ENCODE measurements at places on chromosomes 5 and 9. TPM values are rescaled to one million over a fixed set of nuclear protein-coding genes. Genes with fewer than 3 reads are reported as not detected.

- DNase-seq: no peak
- H3K4me3 ChIP-seq: no peak overlapping the region
- no peaks in the 10 kb centered on the region for H3K4me1 ChIP-seq
- no peaks in the 10 kb centered on the region for H3K27me3 ChIP-seq
- no peak overlapping the region for H3K27ac ChIP-seq
- no peaks in the 10 kb centered on the region for H3K36me3 ChIP-seq
Observed at GRCh38 chr9:91800473-91801030, 149.5 kb downstream of the ROR2 start.

The ITGA1 gene
- 187 TPM for total RNA-seq

DNA sequence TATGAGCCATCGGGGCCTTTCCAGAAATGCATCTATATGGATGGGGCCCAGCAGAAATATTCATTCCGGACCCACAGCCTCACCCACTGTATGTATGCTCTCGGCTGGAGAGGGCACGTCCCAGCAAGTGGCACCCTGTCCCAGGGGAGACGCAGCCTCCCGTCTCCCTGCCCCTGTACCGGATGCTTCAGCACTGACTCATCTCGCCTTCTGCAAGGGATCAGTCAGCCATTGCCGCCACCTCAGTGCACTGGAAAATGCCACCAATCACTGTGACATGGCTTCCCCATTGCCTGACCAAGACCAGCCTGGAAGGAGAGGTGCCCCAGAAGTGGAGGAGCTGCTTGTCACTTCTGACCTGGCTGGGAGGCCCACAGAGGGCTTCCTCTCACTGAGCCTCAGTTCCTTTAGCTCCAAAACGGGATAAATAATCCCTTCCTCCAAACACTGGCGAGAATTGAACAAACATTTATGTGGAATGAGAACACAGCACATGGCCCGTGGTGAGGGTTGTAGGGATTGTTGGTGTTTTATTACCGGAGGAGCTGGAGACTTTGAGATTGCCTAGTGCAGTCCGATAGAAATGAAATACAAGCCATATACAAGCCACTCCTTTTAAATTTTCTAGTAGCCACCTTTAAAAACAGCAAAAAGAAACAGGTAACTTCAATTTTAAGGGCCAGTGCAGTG, 43.9 kb upstream of the ORM1 start:
- H3K36me3 ChIP-seq: peaks cover 3% of the 10 kb centered on the region
- H3K27me3 ChIP-seq: no peaks in the 10 kb centered on the region
- H3K4me1 ChIP-seq: no peaks in the 10 kb centered on the region

- no peak for DNase-seq
- no peak overlapping the region for H3K27ac ChIP-seq
- peaks cover 11% of the 10 kb centered on the region for H3K4me1 ChIP-seq
- H3K4me3 ChIP-seq: no peak overlapping the region
- H3K36me3 ChIP-seq: no peaks in the 10 kb centered on the region
Observed at GRCh38 chr5:111676466-111676865, 80.5 kb downstream of the NREP start.

DNA sequence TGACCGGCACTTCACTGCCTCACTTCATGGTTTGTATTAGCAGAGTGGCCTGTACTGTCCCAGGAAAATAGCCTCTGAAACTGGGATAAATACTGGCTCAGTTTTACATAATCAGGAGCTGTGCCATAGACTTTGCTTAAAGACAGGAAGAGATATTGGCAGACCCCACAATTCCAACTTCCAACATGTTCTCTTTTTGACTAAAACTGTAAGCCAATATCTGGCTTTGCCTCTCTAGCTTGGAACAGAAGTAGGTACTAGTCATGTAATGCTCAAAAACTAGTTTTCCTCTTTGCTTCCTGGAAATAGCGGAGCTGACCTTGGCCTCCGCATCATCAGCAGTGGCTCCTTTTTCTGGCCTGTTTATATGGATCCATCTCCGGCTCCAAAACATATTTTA, 276.9 kb downstream of the CDH9 start:
- no peaks in the 10 kb centered on the region for H3K4me1 ChIP-seq
- no peaks in the 10 kb centered on the region for H3K27me3 ChIP-seq
- H3K27ac ChIP-seq: no peak overlapping the region
- H3K36me3 ChIP-seq: no peaks in the 10 kb centered on the region

The SETX gene
- total RNA-seq: 60.2 TPM

- H3K4me3 ChIP-seq: no peak overlapping the region
- no peak for DNase-seq
- H3K4me1 ChIP-seq: no peaks in the 10 kb centered on the region
- H3K36me3 ChIP-seq: no peaks in the 10 kb centered on the region
Observed at GRCh38 chr5:109105631-109106267, 304.0 kb downstream of the PJA2 start.

GRCh38 chr5:5384660-5385330, 37.7 kb upstream of the ICE1 start:
- no peaks in the 10 kb centered on the region for H3K27me3 ChIP-seq
- no peaks in the 10 kb centered on the region for H3K36me3 ChIP-seq
- no peak overlapping the region for H3K4me3 ChIP-seq
- H3K27ac ChIP-seq: no peak overlapping the region
- no peak for DNase-seq

GRCh38 chr5:105504-106070, 13.6 kb downstream of the PLEKHG4B start:
- no peak overlapping the region for H3K27ac ChIP-seq
- no peak overlapping the region for H3K4me3 ChIP-seq
- H3K4me1 ChIP-seq: no peaks in the 10 kb centered on the region
- no peaks in the 10 kb centered on the region for H3K27me3 ChIP-seq
- H3K36me3 ChIP-seq: no peaks in the 10 kb centered on the region
- DNase-seq: no peak

The HTR4 gene
- 1.8 TPM for total RNA-seq

GRCh38 chr5:83927140-83927733, 206.6 kb upstream of the HAPLN1 start:
- H3K27me3 ChIP-seq: no peaks in the 10 kb centered on the region
- no peak overlapping the region for H3K27ac ChIP-seq

The MOB3B gene
- total RNA-seq: 0.79 TPM

The C5orf58 gene
- not detected for total RNA-seq

GRCh38 chr5:55072666-55073065, 29.8 kb upstream of the GZMA start:
- H3K36me3 ChIP-seq: no peaks in the 10 kb centered on the region
- no peak for DNase-seq
- no peak overlapping the region for H3K4me3 ChIP-seq

- H3K27me3 ChIP-seq: no peaks in the 10 kb centered on the region
- peaks cover 10% of the 10 kb centered on the region for H3K4me1 ChIP-seq
- H3K36me3 ChIP-seq: no peaks in the 10 kb centered on the region
- DNase-seq: no peak
Observed at GRCh38 chr5:173720286-173720952, 104.0 kb upstream of the BOD1 start.

The SLC44A1 gene
- 46.4 TPM for total RNA-seq

The RNF224 gene
- total RNA-seq: not detected

DNA sequence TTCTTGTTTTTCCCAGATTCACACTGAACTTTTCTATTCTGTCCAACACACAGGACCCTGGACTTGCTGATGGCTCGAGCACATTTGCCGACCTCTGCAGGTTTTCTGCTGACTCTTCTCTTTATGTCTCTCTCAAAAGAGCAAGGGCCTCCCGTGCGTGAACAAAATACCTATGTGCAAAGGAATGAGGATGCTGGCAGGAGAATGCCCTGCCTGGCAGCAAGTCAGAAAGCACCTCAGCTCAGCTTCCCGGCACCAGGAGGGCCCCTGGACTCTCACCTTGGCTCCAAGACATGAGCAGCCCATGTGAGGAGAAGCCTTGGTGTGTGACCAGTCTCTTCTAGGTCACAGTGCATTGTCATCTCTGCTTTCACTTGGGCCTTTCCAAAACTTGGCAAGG, 36.1 kb downstream of the PAPPA start:
- no peaks in the 10 kb centered on the region for H3K27me3 ChIP-seq
- no peaks in the 10 kb centered on the region for H3K36me3 ChIP-seq
- DNase-seq: no peak
- H3K4me3 ChIP-seq: no peak overlapping the region
- H3K27ac ChIP-seq: no peak overlapping the region
- H3K4me1 ChIP-seq: no peaks in the 10 kb centered on the region

- H3K27ac ChIP-seq: no peak overlapping the region
- no peak overlapping the region for H3K4me3 ChIP-seq
- DNase-seq: no peak
Observed at GRCh38 chr5:150159741-150160179, 4.1 kb upstream of the PDGFRB start.

The SPATA6L gene
- total RNA-seq: 1.6 TPM

DNA sequence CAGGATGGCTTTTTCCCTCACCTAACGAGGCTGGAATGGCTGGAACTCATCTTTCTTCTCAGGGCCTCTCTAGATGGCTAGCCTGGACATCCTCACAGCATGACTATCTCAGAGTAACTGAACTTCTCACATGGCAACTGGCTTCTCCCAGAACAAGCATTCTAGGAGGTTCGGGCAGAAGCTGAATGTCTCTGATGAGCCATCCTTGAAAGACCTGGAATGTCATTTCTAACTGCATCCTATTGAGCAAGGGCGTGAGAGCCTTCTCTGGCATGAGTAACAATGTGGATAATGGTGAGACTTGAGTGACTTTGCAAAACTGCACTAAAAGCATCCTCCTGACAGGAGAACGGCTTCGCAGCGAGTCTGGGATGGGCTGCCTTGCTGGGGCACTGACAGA, 487.7 kb downstream of the MAT2B start:
- no peaks in the 10 kb centered on the region for H3K27me3 ChIP-seq
- H3K4me1 ChIP-seq: no peaks in the 10 kb centered on the region
- no peaks in the 10 kb centered on the region for H3K36me3 ChIP-seq
- no peak overlapping the region for H3K27ac ChIP-seq

The CDH10 gene
- total RNA-seq: not detected

GRCh38 chr5:345404-346195, 24.1 kb downstream of the AHRR start:
- no peak overlapping the region for H3K4me3 ChIP-seq
- DNase-seq: no peak
- H3K36me3 ChIP-seq: no peaks in the 10 kb centered on the region

The FOXD1 gene
- total RNA-seq: not detected

The LCN1 gene
- not detected for total RNA-seq

The FCHO2 gene
- total RNA-seq: 37.5 TPM

The TIFAB gene
- not detected for total RNA-seq

The EPB41L4B gene
- total RNA-seq: 42.6 TPM

- H3K4me1 ChIP-seq: peaks cover 10% of the 10 kb centered on the region
- no peak for DNase-seq
- no peak overlapping the region for H3K27ac ChIP-seq
- no peaks in the 10 kb centered on the region for H3K27me3 ChIP-seq
- H3K4me3 ChIP-seq: no peak overlapping the region
Observed at GRCh38 chr5:143113461-143113860, 290.0 kb downstream of the NR3C1 start.

- peak overlapping the region; percentile 89 for H3K4me3 ChIP-seq
- H3K27me3 ChIP-seq: no peaks in the 10 kb centered on the region
- peaks cover 4% of the 10 kb centered on the region for H3K4me1 ChIP-seq
- H3K27ac ChIP-seq: peak overlapping the region; percentile 47
- DNase-seq: no peak
- no peaks in the 10 kb centered on the region for H3K36me3 ChIP-seq
Observed at GRCh38 chr5:181190711-181191525, 14.1 kb downstream of the TRIM7 start.

The LCN15 gene
- not detected for total RNA-seq

GRCh38 chr5:69007163-69007562, 86.7 kb upstream of the SLC30A5 start:
- no peaks in the 10 kb centered on the region for H3K27me3 ChIP-seq
- no peak overlapping the region for H3K27ac ChIP-seq
- DNase-seq: no peak
- no peaks in the 10 kb centered on the region for H3K36me3 ChIP-seq

GRCh38 chr5:103111468-103111867, 8.5 kb downstream of the GIN1 start:
- H3K36me3 ChIP-seq: no peaks in the 10 kb centered on the region
- no peaks in the 10 kb centered on the region for H3K27me3 ChIP-seq
- no peak overlapping the region for H3K4me3 ChIP-seq
- no peak for DNase-seq
- peaks cover 2% of the 10 kb centered on the region for H3K4me1 ChIP-seq

DNA sequence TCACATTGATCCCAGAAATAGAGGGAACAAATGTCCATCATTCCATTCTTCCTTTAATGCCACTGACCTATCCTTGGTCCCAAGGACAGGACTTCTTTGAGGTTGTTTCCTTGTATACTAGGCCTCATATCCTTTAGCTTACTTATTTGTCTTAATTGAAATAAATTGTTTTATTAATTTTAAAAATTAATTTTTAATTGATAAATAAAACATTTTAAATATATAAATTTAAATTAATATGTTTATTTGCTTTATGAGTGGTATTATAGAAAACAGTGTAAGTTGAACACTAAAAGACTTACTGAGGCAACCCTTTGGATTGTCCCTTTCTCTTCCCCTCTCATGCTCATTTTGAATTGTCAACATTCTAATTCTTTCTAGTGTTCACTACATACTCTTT, 556.9 kb upstream of the NUDT12 start:
- H3K36me3 ChIP-seq: no peaks in the 10 kb centered on the region
- H3K4me1 ChIP-seq: no peaks in the 10 kb centered on the region
- no peaks in the 10 kb centered on the region for H3K27me3 ChIP-seq

The ZNG1E gene
- 11.3 TPM for total RNA-seq

The WDR38 gene
- not detected for total RNA-seq

DNA sequence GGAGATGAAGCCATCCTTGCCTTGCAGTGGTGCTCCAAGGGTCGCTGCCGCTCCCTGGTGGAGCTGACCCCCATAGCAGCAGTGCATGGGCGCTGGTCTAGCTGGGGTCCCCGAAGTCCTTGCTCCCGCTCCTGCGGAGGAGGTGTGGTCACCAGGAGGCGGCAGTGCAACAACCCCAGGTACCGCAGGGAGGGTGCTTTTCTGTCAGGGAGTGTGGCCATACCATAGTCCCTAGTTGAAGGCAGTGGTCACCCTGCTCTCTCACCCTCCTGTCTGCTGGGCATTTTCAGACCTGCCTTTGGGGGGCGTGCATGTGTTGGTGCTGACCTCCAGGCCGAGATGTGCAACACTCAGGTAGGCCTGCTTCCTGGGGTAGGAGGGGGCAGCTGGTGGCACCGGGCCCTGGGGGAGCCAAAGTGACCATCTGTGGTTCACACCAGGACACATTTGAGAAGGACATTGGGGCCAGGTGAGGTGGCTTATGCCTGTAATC, 11.2 kb downstream of the ADAMTS13 start:
- no peaks in the 10 kb centered on the region for H3K36me3 ChIP-seq
- DNase-seq: no peak
- peaks cover 4% of the 10 kb centered on the region for H3K4me1 ChIP-seq
- H3K27me3 ChIP-seq: no peaks in the 10 kb centered on the region

The LCN9 gene
- not detected for total RNA-seq

DNA sequence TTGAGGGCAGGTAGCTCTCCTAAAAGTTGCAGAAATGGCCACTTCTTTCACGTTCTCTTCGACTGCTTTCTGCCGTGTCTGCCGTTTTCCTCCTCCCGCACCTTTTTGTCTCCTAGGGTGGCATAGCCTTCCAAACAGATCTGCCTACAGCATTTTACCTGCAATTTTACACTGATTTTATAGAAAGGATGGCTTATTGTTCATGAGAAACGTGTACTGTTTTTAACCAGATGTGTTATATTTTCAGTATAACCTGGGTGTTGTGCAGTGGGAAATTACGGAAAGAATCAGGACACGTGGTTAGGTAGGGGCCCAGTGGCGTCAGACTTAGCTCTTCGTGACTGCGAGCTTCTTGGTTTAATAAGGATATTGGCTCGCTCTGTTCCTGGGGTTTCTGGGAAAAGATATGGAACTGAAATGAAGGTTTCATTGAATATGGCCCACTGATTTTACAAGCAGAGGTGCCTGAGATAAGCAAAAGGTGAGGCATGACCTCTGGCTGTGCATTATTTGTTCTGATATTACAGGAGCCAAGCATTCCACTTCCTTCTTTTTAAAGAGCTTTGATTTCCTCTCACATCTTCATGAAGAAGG, 43.7 kb upstream of the PRSS3 start:
- no peak overlapping the region for H3K4me3 ChIP-seq
- DNase-seq: no peak
- H3K36me3 ChIP-seq: no peaks in the 10 kb centered on the region

The HDHD3 gene
- total RNA-seq: 61.2 TPM

All from liver (tissue), 10 donors.